A549 treated with GW870086 at 1 μM for 4 hours (cell line): ENCODE measurements at places on chromosomes 6 and 20. TPM values are rescaled to one million over a fixed set of nuclear protein-coding genes. Genes with fewer than 3 reads are reported as not detected.

Gene KCNK17
- total RNA-seq, result not detected in 5 replicates

Gene AARS2
- total RNA-seq, result 5.8 to 7.6 TPM (median 6.8 TPM) in 5 replicates

Gene C6orf58
- 0.24 to 0.25 TPM in 2 of 5 replicates, not detected in the others for total RNA-seq

Gene RSPO3
- total RNA-seq, result 73.7 to 85.2 TPM (median 77.2 TPM) in 5 replicates

Gene PPP1R3G
- total RNA-seq, result 1.6 to 2.4 TPM (median 2.0 TPM) in 5 replicates

Gene EPPIN
- total RNA-seq, result not detected in 5 replicates

Gene OR12D3
- total RNA-seq, result not detected in 5 replicates

Gene DUSP15
- total RNA-seq, result 0.66 to 1.6 TPM (median 1.0 TPM) in 5 replicates

Gene POFUT1
- total RNA-seq, result 35.7 to 48.9 TPM (median 42.9 TPM) in 5 replicates

Gene ADGRB3
- total RNA-seq, result not detected in 5 replicates

Gene TBXT
- total RNA-seq, result not detected in 5 replicates

Gene GABRR2
- 0.10 TPM in 1 of 5 replicates, not detected in the others for total RNA-seq
